ENCODE measurements at places on chromosomes 7 and 10. TPM values are rescaled to one million over a fixed set of nuclear protein-coding genes. Genes with fewer than 3 reads are reported as not detected.

DNA sequence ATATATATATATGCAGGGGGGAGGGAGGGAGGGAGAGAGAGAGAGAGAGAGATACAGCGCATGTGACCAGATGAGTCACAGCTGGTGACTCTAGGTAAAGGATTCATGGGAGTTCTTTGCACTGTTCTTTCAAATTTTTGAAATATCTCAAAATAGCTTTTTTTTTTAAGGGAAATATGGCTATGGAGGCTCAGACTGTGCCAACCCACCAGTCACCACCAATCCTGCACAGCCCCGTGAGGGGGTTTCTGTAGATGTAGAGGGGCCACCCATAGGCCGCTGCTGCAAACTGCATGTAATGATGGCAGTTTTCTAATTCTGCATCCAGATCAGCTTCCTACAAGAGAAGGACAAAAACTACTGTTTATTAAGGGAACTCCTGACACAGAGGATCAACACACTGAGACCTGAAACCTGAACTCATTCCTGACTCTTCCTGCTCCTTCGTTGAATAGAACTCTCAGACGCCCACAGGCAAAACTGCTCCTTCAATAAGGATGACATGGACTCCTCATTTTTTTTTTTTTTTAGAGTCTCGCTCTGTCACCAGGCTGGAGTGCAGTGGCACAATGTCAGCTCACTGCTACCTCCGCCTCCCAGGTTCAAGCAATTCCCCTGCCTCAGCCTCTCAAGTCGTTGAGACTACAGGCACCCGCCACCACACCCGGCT lies 17.3 kb downstream of the DAGLB start:
- DNase-seq = no peak

GRCh38 chr10:26932576-26932975 lies 71.8 kb upstream of the ABI1 start:
- DNase-seq = no peak

DNA sequence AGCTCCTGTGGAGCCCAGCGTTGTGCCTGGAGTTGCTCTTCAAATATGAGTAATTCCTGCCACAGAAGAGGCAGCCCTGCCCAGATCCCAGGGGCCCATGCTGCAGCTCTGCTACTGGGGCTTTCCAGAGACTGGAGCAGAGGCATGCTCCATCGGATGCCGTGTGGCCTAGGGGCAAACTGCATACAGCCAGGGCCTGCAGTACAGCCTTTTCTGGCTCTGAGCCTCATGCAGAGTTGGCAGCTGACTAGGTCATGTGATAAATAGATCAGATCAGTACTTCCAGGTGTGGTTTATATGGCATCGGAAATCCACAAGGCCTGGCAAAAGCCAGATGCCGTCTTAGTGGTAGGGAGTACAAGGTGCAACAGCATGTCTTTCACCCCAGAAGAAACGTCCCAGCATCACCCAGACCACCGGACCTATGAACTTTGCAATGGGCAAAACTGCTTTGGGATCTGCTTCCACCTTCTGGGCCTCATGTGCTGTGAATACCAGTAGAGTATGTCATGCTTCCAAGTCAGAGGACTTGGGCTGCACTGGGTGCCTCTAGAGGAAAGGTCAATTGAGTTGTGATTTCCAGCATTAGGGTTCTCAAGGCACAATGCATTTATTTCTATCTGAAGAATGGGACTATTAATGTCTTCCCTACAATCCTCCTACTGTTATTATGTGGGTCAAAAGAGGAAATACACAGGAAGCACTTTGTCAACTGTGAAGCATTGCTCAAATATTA lies 250.7 kb upstream of the ZNF32 start:
- DNase-seq = no peak

DNA sequence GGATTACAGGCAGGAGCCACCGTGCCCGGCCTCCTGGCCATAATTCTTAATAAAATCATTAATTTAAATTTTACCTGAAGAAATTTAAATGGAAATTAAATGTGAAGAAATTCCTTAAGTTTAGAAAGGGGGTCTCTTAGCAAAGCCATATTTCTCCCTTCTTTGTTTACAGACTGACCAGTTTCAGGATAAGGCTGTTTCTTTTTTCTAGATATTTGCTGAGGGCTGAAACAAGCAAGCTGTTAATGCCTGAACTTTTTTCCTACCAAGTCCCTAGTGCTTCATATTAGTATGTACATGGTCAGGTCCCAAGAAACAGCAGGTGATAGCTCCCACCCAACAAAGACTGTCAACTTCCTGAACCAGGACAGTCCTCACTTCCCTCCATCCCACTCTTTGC lies 18.1 kb upstream of the PDIA4 start:
- no peak for DNase-seq

- no peak for DNase-seq
These were observed 2.6 kb downstream of the ABI1 start for GRCh38 chr10:26857991-26858706.

DNA sequence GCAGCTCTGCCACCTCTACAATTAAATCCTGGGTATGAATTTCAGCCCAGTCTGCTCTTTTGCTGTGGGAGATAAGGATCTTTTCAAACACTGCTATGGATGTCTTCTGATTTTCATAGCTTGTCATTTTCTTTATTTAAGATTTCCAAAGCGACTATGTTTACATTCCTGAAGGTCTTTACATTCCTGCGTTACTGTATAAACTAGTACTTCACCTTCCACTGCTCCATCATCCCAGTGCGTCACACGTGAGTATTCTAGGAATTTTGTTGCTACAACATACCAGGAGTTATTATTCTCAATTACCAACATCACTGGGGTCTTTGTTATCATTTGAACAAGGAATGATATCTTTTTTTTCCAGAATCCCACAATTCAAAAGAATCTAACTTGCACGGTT lies 944.7 kb downstream of the SORCS3 start:
- no peak for DNase-seq

- DNase-seq = no peak
These were observed 268.6 kb downstream of the BAMBI start for GRCh38 chr10:28945959-28946358.

GRCh38 chr10:22158426-22158825 lies 59.4 kb downstream of the EBLN1 start:
- DNase-seq = no peak

GRCh38 chr7:158531661-158532060 lies 56.0 kb downstream of the PTPRN2 start:
- no peak for DNase-seq

- no peak for DNase-seq
These were observed 40.2 kb upstream of the SYPL1 start for GRCh38 chr7:106152313-106152665.

- DNase-seq = no peak
These were observed 16.7 kb downstream of the STN1 start for GRCh38 chr10:103901299-103901698.

- DNase-seq = no peak
These were observed 137.9 kb upstream of the CCDC6 start for GRCh38 chr10:60044242-60044641.

- DNase-seq = no peak
These were observed 69.4 kb downstream of the AMZ1 start for GRCh38 chr7:2757361-2757903.

DNA sequence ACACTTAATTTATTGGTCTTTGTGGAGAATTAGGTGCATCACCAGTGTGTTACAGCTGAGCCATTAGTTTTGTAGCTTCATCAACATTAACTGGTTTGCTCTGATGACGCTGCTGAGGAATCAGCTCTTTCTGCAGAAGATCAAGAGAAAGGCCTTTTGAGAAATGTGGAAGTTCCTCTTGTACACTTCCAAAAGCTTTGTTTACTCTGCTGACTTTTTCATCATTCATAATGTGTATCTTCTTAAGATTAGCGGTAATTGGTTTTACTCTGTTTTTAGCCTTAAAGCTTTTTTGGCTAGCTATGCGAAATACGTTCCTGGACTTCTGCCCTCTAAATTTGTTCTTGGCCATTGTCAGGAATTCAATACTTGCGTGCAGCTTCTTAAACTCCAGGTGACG lies 8.2 kb upstream of the PHYH start:
- no peak for DNase-seq

GRCh38 chr10:75058161-75058560 lies 53.3 kb upstream of the SAMD8 start:
- no peak for DNase-seq

- no peak for DNase-seq
These were observed 57.3 kb upstream of the BTBD16 start for GRCh38 chr10:122213766-122214165.

GRCh38 chr7:1974290-1975101 lies 258.2 kb downstream of the MAD1L1 start:
- no peak for DNase-seq

Gene HOXA13
- not detected for total RNA-seq

DNA sequence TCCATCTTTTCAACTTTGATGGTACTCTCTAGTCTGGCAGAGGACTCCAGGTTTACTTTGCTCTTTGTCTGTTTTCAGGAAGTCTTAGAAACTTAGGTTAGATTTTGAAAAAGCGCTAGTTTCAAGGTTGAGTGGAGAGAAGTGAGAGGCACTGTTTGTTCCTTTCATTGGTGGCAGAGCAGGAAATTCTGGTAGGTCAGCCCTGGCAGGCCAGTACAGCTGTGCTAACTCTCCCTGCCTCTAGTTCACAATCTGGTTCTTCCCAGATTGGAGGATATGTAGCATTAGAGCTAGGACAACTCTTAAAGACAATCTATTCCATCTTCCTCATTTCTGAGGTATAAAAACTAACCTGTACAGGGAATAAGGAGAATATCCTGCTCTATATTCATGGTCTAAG lies 160.9 kb upstream of the FZD1 start:
- no peak for DNase-seq

GRCh38 chr7:57867884-57868701 lies 418.1 kb downstream of the ZNF716 start:
- DNase-seq = no peak

Gene GRK5
- total RNA-seq = 25.6 TPM

DNA sequence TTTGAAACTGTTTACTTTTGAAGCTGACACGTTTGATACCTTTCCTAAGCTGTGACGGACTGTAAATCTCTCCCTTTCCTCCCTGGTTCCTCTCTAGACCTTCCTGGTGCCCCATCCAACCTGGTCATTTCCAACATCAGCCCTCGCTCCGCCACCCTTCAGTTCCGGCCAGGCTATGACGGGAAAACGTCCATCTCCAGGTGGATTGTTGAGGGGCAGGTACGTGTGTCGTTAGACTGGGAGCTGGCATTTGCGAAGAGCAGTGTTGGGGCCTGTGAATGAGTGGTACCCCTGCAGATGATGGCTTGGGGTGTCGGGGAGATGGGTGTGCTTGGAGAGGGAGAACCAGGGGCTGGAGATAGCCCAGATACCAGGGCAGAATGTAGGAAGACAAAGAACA lies 602.7 kb upstream of the FOXK1 start:
- no peak for DNase-seq
